Mammary microvascular endothelial cell (primary cell): ENCODE measurements at places on chromosomes 2 and 18. TPM values are rescaled to one million over a fixed set of nuclear protein-coding genes. Genes with fewer than 3 reads are reported as not detected.

The UGT1A3 gene
- not detected in 2 replicates for total RNA-seq

The CAMKMT gene
- 2.5 and 3.8 TPM in 2 replicates for total RNA-seq

The PMAIP1 gene
- total RNA-seq = 25.0 and 29.7 TPM in 2 replicates

The MYOM1 gene
- 0.05 and 0.07 TPM in 2 replicates for total RNA-seq

The BOLL gene
- not detected in 2 replicates for total RNA-seq

The IL1R2 gene
- total RNA-seq = not detected in 2 replicates

The PLA2R1 gene
- total RNA-seq = 4.9 and 6.4 TPM in 2 replicates

The KCNIP3 gene
- total RNA-seq = 0.15 TPM in 1 of 2 replicates, not detected in the other

The TMEM37 gene
- 0.33 and 2.6 TPM in 2 replicates for total RNA-seq

The TGFA gene
- 3.1 and 4.7 TPM in 2 replicates for total RNA-seq

The GPR35 gene
- total RNA-seq = 0.10 TPM in 1 of 2 replicates, not detected in the other

The ABCG5 gene
- not detected in 2 replicates for total RNA-seq

The NT5DC4 gene
- not detected in 2 replicates for total RNA-seq

The ASB18 gene
- total RNA-seq = not detected in 2 replicates

The C2orf76 gene
- 7.6 and 16.2 TPM in 2 replicates for total RNA-seq

The CNGA3 gene
- 0.05 TPM in 1 of 2 replicates, not detected in the other for total RNA-seq

The OSBPL6 gene
- total RNA-seq = 1.1 and 5.3 TPM in 2 replicates

The CSRNP3 gene
- under 0.01 and 0.05 TPM in 2 replicates for total RNA-seq

The NOSTRIN gene
- total RNA-seq = 11.0 and 14.2 TPM in 2 replicates

The EFR3B gene
- total RNA-seq = 0.67 and 0.79 TPM in 2 replicates
